Stimulated activated CD8-positive, alpha-beta memory T cell treated with anti-CD3 and anti-CD28 coated beads, Interleukin-4, amount 100 ng/mL, for 4 hours (primary cell): ENCODE measurements at places on chromosomes 11 and 22.

DNA sequence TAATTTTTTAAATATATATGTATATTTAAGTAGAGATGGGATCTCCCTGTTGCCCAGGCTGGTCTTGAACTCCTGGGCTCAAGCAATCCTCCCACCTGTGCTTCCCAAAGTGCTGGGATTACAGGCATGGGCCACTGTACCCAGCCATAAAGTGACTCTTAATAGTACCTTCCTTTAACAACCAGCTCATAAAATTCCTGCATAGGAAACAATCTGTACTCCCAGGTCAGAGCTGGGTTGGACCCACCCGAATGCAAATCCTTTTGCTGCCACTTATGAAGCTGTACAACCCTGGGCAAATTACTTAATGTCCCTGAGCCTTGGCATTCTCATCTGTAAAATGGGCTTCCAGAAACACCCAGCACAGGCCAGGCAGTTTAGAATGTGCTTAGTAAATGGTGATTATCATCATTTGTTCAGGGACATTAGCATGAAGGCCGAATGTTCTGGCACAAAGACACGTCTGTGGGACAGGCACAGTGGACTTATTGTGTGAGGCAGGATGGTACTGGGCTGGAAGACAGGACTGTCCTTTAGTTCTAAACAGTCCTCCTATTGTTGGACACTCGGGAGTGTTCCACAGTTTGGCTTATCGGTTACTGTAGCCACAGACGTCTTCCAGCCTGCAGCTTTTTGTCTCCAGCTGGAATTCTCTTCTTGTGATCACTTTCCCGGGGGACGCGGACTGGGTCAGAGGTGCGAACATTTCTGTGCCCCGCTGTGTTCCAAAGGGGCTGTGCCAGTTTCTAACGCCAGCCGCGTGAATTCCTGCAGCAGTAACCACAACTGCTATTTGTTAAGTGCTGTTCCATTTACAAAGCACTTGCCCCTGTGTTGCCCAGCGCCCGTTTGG is 6.0 kb downstream of the PDXP start:
- no peak for DNase-seq

- DNase-seq, result no peak
These were observed 169.8 kb downstream of the SPON1 start for GRCh38 chr11:14132312-14132711.

GRCh38 chr11:22044126-22044525 is 148.8 kb upstream of the ANO5 start:
- no peak for DNase-seq

- DNase-seq, result no peak
These were observed 4.5 kb downstream of the CD44 start for GRCh38 chr11:35143297-35144135.

- DNase-seq, result no peak
These were observed 12.1 kb downstream of the DENND5A start for GRCh38 chr11:9253086-9253485.

GRCh38 chr11:74543991-74544390 is 48.4 kb upstream of the POLD3 start:
- DNase-seq, result no peak

DNA sequence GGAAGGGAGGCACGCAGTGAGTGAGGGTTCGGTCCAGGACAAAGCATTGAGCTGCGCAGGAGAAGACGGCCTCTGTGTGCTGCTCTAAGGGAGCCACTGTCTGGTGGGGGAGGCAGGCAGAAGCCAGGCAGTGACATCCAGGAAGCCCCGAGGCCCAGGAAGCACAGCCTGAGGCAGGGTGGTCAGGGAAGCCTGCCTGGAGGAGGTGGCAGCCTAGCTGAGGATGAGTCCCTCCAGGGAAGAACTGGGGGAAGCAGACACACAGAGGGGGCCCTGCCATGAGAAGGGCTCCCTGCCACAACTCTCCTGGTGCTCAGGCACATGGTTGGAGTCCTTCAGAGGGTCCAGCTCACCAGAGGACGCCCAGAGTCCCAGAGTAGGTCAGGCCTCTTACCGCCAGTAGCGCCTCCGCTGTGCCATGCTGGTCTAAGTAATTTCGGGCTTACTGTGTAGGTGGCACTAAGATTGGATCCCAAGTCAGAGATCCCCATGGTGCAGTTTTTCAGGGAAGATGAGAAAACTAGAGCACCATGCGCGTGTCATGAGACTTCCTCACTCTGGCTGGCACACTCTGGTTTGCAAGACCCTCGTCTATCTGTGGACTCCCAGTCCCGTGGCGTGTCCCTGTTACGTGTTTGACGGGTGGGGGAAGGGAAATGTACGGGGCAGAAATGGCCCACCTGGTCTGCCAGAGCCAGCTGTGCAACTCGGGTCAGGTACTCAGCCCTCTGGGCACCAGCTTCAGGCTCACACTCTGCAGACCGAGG is 887.2 kb downstream of the BRD1 start:
- DNase-seq, result no peak

DNA sequence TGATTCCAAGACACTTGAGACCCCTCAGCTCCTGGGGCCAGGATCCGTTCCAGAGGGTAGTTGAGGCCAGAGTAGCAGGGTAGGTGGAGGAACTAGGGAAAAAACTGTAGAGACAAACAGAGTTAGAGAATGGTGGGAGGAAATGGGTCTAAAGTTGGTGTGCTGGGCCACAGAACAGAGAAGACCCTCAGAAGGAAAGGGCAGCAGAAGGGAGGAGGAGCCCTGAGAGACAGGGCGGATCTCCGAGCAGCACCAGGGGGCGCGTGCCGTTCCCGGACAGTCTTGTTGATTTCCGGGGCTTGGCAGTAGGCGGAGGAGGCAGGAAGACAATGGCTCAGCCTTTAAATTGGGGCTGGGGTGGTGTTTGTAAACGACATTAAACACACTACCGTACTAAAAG is 2.4 kb upstream of the CECR2 start:
- DNase-seq, result no peak

GRCh38 chr11:62153087-62153395 is 29.2 kb downstream of the INCENP start:
- DNase-seq, result no peak

DNA sequence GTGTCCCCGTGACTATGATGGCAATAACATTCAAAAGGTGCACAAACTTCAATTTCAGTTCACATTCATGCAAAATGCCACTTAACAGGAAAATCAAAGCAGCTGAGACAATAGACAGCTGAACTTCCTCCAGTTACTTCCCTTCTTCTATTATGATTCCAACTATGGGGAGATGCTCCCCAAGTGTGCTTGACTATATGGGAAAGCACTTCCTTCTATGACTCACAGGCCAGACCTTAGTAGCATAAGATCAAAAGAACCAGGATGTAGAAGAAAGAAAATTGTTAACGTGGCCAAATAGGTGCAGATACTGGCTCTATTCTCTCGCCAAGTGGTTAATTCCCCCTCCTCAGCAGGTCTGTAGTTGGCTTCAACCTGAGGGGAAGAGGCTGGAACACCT is 7.8 kb upstream of the FAT3 start:
- no peak for DNase-seq

DNA sequence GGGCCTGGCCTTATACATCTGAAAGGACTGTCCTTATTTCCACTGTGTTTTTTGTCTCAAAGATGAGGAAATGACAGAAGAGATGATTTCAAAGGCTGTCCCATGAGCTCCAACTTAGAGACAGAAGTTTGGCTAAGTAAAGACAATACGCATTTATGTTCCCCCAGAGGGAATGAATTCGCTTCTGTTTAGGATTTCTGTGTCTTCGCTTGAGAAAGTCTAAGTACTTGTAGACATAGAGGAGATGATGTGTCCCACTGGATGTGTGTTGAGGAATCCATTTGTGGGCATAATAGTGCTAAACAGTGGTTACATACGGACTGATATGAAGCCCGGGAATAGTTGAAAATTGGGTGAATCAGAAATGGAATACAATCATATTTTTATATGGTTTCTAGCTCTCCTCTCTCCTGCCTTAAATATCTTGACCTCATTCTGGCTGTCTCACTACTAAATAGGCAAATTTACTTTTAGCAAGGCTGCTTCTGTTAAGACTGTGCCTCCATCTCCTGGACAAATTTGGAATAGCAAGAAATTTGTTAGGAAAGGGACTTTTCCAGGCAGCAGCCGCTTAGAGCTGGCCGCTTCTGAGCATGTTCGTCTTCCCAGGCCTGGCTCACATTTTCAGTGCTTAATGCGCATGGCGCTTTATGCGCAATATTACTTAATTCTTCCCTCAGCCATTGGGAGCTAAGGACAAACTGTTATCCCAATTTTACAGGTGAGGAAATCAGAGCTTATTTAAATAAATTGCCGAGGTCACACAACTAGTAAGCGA is 1.9 kb upstream of the PEX26 start:
- DNase-seq, result no peak

DNA sequence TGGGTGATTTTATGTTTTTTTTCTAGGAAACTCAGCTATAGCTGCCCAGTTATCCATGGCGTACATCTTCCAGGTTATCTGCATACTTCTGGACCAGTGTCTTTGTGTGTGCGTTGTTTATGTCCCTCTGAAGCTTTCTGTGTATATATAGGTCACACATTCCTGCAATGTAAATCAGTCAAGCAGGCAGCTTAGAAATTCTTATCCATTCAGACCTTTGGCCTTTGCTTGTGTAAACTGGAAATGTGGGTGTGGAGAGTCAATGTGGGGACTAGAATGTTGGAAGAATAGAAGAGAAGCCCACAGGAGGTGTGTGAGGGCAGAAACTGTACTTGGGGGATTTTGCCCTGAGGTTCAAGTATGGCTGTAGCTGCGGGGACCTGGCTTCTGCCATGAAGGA is 51.7 kb downstream of the BARX2 start:
- no peak for DNase-seq

DNA sequence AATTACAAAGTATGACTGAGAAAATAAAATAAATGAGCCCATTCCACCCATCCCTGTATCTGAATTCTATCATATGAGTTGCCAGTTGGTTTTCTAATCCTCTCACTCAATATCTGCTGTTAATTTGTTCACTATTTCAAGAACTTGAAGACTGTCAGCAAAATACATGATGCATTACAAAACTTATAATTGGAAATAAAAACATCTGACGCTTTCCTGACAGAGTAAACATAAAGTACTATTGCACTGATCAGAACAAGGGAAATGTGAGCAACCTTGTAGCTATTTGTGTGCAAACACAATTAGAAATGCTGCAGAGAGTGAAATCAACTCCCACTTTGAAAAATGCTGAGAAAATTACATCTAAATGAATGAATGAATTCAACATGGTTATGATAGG is 97.1 kb downstream of the MPPED2 start:
- DNase-seq, result no peak

- no peak for DNase-seq
These were observed at the start of gene PGGHG for GRCh38 chr11:288478-289397. TSS of gene PGGHG (plus strand) at chr11:289126. CDS start at chr11:289817, 691 bp downstream.

GRCh38 chr22:39368461-39368911 is 18.7 kb downstream of the SYNGR1 start:
- no peak for DNase-seq

- DNase-seq, result no peak
These were observed 124.4 kb upstream of the LUZP2 start for GRCh38 chr11:24372491-24372890.

- DNase-seq, result no peak
These were observed 505.6 kb upstream of the KIRREL3 start for GRCh38 chr11:127506126-127506525.

GRCh38 chr11:118133816-118134215 is 18.8 kb downstream of the SCN4B start:
- no peak for DNase-seq

- DNase-seq, result peak; percentile 78
These were observed 14.0 kb downstream of the RAC2 start for GRCh38 chr22:37229805-37230672.

- DNase-seq, result no peak
These were observed 1.4 kb downstream of the FAM111A start for GRCh38 chr11:59144096-59144495.

GRCh38 chr11:1218788-1219445 is 3.9 kb upstream of the MUC5B start:
- DNase-seq, result no peak

GRCh38 chr22:32355760-32356159 is 1.9 kb upstream of the RFPL3 start:
- no peak for DNase-seq

DNA sequence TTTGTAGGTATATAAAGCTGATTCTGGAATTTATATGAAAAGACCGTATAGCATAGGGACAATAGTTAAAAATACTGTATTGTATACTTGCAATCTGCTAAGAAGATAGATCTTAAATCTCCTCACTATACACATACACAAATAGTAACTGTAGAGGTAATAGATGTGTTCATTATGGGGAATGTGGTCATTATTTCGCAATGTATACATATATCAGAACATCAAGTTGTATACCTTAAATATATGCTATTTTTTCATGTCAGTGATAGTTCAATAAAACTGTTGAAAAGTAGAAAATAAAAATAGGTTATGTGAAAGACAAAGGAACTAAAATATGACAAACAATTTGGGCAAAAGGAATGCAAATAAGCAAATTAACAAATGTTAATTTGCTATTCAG is 35.2 kb upstream of the LIN7C start:
- no peak for DNase-seq

DNA sequence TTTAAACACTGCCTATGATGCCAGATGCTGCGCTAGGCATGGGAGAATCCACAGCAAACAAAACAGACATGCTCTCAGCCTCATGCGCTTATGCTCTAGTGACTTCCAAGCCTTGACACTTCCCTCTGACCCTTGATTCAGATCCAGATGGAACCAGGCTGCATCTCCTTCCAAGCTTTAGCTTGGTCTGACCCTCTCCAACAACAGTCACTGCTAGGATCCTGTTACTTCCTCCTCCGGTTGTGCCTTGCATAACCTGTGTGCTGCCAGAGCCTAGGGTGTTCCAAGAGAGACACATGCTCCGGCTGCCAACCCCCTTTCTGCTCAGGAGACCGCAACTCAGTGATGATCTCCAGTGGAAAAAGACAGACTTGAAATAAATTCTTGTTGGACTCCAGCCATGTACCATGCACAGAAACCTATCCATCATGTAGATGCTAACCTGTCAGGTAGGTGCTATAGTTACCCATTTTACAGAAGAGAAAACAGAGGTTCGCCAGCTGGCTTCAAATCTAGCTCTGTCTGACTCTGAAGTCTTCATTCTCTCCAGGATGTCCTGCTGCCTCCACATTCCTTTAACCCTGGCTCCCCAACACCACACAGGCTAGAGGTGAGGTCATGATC is 136.3 kb upstream of the TEAD1 start:
- no peak for DNase-seq

GRCh38 chr22:35888181-35888870 is 140.3 kb downstream of the RBFOX2 start:
- no peak for DNase-seq

DNA sequence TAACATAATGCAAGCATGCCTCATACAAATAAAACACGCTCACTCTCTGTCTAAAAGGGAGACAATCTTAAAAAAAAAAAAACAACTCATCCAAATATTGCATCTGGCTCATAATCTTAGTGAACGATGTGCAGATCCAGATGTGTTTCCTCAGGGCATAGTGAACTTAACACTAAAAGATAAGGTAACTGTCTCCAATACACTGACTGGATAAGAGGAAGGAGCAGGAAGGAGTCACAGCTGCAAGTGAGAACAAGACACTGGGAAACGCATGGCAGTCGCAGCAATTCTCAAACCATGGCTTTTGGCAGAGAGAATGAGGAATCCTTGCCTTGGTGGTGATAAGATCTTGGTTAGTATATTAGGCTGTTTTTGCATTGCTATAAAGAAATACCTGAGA is 9.2 kb upstream of the EIF3M start:
- DNase-seq, result no peak

GRCh38 chr11:65445604-65446445 is 23.2 kb downstream of the NEAT1 start:
- no peak for DNase-seq

- no peak for DNase-seq
These were observed 3.5 kb upstream of the AMPD3 start for GRCh38 chr11:10451426-10452116.

- DNase-seq, result no peak
These were observed 23.5 kb downstream of the TESMIN start for GRCh38 chr11:68727783-68728182.
